ENCODE measurements at places on chromosomes 11 and 22.

- DNase-seq = no peak
Measured at GRCh38 chr11:134261626-134262488, 8.5 kb downstream of the ACAD8 start.

DNA sequence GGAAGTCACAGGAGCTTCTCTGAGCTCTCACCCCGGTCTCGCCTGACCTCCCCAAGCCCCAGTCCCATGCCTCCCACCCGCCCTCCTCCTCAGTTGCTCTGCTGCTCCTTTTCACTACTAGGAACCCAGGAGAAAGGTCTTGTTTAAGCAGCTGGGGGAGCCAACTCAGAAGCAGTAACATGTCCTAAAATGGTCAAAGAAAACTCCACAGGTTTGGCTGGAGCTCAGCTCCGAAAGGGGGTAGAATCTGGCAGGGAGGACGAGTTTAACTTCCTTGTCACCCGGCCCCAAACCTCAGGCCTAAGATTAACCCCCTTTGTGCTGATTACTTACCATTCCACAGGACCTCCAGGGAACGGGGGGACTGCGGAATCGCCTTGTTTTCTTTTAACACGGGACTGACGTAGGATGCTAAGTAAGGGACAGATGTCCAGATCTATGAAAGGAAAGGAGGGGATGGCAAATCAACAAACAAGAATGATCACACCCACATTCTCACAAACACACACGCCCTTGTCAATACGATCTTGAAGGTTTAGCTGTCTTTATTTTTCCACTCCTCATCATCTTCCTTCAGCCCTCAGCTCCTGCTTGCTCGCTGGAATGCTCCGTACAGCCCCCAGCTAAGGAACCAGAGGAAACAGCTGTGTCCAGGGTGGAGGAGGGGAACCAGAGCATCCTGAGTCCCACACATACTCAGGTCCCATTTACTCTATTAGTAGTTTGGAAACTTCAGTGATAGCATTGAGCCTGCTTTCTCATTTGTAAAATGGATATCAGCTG is 13.5 kb downstream of the PCSK7 start:
- no peak for DNase-seq

DNA sequence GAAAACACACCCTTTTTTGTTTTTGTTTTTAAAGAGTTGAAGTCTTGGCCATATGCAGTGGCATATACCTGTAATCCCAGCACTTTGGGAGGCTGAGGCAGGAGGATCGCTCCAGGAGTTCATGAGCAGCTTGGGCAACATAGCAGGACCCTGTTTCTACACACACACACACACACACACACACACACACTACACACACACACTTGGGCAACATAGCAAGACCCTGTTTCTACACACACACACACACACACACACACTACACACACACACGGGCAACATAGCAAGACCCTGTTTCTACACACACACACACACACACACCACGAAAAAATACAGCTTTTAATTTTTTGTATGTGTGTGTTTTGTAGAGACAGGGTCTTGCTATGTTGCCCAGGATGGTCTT is 54.5 kb downstream of the HIPK3 start:
- no peak for DNase-seq

DNA sequence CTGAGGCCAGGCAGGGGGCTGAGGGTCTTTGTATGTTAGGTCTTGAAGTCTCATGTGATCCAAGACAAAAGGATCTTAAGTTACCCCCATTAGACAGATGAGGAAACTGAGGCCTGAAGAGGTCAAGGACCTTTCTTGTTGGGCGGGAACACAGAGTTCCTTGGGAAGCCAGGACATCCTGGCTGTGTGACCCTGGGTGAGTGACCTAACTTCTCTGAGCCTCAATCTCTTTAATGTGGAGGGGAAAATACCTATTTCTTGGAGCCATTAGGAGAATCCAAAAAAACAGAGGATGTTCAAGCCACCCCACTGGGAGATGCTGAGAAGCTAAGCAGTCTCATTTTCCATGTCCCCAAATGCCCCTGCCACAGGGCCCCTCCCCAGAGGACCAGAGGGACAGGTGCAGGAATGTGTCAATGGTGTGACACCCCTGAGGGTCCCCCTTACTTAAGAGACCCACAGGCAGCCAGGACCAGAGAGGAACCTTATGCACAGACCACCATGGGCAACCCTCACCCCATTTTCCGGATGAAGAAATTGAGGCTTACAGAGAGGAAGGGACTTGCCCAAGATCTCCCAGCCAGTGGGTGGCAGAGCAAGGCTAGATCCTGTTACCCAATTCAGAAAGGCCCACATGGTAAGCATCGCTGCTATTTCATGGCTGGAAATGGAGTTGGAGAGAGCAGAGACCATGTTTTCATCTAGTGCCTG is 8.0 kb downstream of the RAC2 start:
- DNase-seq = no peak

GRCh38 chr11:107859459-107860239 is 1.1 kb upstream of the SLC35F2 start:
- DNase-seq = peak; percentile 14

DNA sequence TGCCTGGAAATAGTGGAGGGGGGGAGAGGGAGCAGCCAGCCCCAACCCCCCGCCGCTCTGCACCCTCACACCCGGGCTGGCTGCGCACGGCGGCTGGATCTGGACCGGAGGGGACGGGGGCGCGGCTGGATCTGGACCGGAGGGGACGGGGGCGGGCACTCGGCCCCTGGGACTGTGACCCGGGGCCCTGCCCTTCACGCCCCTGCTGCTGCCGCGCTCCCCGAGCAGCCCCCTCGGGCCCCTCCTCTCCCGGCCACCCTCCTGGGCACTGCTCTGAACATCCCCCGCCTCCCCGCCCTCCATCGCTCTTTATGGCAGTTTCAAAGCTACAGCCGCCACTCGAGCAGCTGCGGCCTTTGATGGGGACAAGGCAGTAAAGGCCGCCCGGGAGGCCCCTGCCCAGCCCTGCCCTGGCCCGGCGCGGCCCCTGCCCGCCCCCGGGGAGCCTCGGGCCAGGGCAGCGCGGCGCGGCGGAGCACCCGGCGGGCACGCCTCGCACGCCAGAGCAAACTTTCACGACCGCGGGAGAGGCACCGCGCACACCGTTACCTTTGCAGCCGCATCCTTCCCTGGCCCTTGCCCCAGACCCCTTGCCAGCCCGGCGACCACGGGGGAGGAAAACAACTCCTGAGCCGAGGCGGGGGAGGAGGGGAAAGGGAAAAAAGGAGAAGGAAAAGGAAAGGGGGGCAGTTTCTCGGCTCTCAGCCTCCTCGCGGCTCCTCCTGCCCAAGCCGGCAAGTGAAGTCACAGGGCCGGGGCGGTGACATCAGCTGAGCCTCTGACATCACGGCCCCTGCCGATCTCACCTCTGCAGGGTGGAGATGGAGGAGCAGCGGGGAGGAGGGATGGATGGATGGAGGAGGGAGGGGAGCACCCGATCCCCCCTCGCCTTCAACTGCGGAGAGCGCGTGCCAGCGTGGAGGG is 13.1 kb upstream of the TCF20 start:
- DNase-seq = no peak

DNA sequence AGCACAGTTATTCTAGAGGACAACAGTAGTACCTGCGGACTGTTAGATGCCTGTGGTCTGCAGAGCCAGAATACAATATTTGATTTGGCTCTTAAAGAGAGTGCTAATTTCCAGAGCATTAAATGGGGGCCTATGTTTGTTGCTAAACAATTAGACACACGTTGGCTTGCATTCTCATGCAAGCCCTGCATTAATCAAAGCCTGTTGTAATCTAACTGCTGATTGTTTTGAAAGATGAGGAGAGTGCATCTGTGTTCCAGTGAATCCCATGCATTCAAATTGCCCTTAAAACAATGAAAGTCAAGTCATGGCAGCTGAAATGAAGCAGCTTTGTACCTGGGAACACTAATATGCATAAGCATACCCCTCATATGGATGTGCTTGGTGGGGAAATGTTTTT is 419.4 kb downstream of the DYNC2H1 start:
- no peak for DNase-seq

DNA sequence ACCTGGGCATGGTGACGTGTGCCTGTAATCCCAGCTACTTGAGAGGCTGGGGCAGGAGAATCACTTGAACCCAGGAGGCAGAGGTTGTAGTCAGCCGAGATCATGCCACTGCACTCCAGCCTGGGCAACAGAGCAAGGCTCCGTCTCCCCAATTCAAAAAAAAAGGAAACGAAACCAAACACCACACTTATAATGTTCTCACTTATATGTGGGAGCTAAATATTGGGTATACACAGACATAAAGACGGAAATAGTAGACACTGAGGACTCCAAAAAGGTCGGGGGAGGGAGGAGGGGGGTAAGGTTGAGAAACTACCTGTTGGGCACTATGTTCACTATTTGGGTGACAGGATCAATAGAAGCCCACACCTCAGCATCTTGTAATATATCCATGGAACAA is 94.3 kb downstream of the GAB2 start:
- no peak for DNase-seq

- no peak for DNase-seq
Measured at GRCh38 chr22:47192651-47193437, 430.4 kb downstream of the TBC1D22A start.

GRCh38 chr11:129063118-129063517 is 120.4 kb upstream of the TP53AIP1 start:
- no peak for DNase-seq

DNA sequence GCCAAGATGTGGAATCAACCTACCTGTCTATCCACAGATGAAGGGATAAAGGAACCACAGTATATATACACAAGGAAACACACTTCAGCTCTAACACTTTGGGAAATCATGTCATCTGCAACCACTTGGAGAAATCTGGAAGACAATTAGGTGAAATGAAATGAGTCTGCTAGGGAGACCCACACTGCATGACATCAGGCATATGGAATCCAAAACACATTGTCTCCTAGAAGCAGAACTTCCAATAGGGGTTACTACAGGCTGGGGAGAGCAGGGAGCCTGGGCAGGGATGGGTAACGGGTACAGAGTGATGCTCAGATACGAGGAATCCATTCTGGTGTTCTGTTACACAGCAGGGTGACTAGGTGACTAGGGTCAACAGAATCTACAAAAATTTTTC is 18.3 kb downstream of the RGL4 start:
- DNase-seq = no peak

GRCh38 chr11:132064987-132065620 is 694.7 kb downstream of the NTM start:
- no peak for DNase-seq

DNA sequence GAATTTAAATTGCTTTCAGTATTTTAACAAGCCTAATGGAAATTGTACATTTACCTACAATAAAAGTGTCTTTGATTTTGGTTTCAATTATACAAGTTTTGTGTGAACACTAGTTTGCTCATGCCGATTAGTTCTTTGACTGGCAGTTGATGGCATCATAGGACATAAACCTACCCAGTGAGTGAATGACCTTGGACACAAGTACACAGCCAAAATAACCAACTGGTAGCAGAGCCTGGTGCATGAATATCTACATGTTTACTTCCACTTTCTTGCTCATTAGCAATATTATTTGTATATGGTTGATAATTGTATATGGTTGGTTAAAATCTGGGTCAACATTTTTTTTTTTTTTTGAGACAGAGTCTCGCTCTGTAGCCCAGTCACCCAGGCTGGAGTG is 37.8 kb downstream of the STIM1 start:
- no peak for DNase-seq

DNA sequence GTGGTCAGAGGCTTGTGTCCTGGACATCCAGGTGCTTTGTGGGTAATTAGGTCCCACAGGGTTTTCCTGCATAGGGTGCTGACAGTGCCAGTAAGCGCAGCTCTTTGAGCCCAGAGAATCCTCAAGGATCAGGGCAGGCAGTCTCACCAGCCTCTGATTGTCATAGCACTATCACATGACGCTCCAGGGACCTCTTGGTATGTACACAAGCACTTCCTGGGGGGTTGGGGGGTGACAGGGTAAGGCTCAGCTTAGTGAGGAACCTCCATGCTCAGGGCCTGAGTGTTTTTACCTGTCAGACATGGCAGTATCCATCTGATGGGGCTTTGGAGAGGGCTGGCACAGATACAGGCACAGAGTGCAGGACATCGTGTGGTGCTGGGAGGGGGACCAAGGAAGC is 27.9 kb upstream of the SUSD2 start:
- DNase-seq = no peak

DNA sequence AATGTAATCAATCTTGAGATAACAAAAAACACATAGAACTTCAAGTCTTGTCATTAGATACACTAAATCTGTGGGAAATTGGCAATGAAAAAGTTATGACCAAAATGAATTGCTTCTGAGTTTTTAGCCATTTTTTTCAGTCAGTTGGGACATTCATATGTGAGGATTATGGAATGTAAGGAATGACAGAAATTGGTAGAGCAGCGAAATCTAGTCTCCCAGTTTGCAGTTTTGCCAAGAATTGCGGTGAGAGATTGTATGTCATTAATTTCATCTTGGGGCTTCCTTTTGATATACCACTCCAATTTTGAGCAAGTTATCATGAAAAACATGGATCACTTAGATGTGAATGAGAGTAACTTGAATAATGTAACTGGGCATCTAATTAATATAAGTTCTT is 49.9 kb downstream of the SIK2 start:
- DNase-seq = no peak

DNA sequence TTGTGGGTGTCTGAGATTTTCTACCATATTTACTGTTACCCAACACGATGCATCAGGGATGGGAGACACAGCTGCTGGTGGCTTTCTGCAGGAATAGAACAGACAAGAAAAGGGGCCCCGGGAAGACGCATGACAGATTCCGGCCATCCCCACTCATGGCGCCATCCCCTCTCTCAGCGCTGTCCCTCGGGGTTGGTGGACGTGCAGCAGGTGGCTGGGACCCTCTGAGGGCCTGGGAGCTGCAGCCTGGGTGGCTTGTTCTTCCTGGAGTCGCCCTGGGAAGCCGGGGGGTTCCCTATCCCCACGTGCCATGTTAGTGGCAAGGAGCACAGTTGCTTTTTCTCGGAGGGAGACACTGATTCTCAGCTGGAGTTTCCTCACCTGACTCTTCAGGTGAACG is 1123.3 kb downstream of the BRD1 start:
- no peak for DNase-seq

DNA sequence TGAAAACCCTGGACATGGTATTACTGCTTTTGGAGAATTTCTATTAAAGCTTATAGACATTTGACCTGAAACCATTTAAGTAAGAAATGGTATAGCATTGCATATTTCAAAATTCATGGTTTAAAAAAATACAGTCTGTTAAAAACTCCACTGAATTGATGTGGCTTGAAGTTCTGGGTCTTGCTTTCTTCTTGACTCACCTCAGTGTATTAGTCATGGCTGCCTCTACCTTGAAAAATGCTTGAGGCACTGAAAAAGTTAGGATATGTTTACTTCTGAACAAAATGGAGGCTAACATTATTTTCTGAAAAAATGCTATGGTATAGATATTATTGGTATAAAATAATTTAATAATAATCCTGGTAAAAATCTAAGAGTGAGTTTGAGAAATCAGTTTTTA is 349.2 kb downstream of the AASDHPPT start:
- no peak for DNase-seq

Measured in stimulated activated CD8-positive, alpha-beta memory T cell treated with anti-CD3 and anti-CD28 coated beads, Interleukin-15, amount 100 ng/mL, for 48 hours (primary cell).